NCI-H1105 treated with DMSO at 0.1 percent for 48 hours (cell line): ENCODE measurements at places on chromosomes 5 and 9.

GRCh38 chr9:120621941-120622340 lies 42.0 kb upstream of the CDK5RAP2 start:
- DNase-seq, result no peak

DNA sequence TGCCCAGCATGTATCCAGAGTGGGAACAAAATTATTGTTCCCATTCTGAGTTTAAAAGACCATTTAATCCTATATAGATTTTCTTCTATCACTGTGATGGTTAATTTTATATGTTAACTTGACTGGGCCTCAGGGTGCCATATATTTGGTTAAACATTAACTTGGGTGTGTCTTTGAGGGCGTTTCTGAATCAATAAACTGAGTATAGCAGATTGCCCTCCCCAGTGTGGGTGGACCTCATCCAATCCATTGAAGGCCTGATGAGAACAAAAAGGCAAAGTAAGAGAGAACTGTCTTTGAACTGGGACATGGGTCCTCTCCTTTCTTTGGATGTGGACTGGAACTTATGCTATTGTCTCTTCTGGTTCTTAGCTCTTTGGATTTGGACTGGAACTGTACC lies 17.3 kb downstream of the RIOK2 start:
- no peak for DNase-seq

DNA sequence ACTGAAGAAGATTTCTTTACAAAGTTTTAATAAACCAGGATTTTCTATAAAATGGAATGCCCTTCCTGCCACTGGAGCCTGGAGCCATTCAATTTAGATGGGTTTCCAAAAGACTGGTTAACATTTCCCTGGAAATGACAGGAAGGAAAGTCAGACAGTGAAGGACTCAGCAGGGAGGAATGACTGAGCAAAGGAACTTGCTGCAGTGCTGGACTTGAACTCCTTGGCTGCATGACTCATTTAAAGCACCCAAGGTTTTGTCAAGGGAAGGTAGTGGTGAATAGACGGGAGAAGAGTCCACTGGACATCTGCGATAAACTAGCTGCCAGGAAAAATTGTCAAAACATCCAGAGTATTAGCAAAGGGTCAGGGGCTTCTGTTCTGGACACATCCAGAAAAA lies 163.8 kb upstream of the SLC28A3 start:
- no peak for DNase-seq

DNA sequence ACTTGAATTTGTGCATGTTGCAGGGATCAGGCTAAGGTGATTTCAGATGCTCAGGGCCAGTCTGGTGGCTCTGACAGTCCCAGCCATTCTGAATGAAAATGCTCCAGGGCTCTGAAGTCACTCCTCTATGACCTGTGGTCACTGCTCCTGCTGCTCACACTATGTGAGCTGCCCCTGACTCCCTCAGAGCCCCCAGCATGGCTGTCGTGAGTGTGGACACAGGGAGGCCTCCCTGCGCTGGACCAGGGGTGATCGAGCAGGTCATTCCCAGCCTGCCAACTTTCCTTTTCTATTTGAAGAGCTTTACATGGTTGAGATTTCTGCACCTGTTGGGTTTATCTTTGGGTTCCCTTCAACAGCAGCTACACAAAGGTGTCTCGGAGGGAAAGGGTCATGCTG lies 74.5 kb downstream of the WNK2 start:
- DNase-seq, result no peak

DNA sequence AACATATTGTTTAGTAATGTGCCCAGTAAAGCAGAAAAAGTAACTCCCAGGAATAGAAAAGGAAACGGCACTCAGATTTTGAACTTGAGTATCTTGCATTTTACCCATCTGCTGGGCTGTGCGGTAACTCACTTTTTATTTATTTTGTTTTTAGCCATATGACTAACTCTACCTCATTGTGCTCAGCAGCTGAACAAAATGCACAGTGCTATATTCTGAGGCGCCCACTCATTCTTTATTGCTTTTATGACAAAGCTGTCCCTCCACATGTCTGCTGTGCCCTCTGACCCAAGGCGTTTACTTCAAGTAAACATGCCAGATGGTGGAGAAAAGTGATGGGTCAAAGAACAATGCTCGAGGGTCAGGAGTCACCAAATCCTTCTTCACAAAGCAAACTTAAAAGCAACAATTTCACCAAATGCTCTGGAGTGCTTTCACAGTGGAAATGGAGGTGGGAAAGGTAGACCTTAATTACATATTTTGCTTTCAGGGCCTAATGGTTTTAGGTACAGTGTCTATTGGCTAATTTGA lies 215.2 kb upstream of the ELAVL2 start:
- no peak for DNase-seq

GRCh38 chr5:55004729-55005128 lies 19.3 kb upstream of the GZMK start:
- no peak for DNase-seq

GRCh38 chr9:98949565-98949964 lies 5.9 kb downstream of the COL15A1 start:
- no peak for DNase-seq

GRCh38 chr5:176436656-176437055 lies 11.5 kb upstream of the FAF2 start:
- no peak for DNase-seq

DNA sequence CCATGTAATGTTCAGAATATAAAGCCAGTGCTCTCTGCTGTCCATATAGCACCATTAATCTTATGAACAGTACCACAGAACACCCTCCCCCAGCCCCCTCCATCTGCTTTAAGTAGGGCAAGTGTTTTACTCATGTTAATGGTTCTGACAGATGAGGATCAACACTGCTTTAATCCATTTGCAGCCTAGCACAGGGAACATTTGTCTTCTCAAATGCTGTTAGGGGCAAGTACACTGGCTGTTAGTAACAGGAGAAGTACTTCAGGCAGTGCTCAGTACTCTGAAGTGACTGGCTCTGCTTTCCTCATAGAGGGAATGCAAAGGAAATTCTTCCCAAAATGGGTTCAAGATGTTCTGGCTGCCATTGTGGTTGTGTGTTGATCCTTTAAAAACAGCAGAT lies 202.6 kb downstream of the DCP2 start:
- peak; percentile 2 for DNase-seq

- DNase-seq, result no peak
Observed at GRCh38 chr9:110104261-110104809, 103.6 kb downstream of the C9orf152 start.

GRCh38 chr9:75669721-75670120 lies 220.8 kb upstream of the PCSK5 start:
- DNase-seq, result no peak

GRCh38 chr5:81140943-81141342 lies 92.2 kb upstream of the CKMT2 start:
- DNase-seq, result no peak

DNA sequence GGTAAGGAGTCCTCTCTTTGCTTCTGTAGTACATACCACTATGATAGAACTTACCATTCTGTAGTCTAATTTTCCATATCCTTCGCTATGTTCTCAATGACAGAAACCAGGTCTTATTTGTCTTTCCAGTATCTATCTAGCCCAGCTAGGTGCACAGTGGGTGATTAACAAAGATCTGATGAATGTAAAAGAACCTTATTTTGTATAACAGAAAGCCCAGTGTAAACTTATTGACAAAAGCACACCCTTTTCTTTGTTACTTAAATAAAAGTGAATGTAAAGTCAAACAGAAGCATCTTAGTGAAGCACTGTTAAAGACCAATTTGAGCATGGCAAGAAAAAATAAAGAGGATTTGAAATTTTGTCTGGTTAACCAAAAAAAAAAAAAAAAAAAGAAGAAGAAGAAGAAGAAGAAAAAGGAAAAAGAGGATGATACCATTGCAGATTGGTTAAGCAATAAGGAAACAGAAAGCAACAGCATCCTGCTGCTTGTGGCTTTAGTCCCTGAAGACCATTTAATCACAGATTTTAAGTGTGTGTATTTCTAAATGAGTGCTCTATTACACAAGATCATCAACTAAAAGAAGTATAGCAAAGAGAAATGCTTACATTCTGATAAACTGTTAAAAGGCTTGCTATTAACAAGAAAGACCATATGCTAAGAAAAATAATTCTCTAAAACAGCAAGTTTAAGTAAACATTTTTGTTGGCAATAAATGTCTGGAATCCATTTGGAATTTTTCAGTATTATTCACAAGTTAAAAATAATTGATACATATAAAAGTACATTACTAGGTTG lies 21.2 kb downstream of the MEGF9 start:
- no peak for DNase-seq

- no peak for DNase-seq
Observed at GRCh38 chr5:153655201-153655510, 164.7 kb downstream of the GRIA1 start.

DNA sequence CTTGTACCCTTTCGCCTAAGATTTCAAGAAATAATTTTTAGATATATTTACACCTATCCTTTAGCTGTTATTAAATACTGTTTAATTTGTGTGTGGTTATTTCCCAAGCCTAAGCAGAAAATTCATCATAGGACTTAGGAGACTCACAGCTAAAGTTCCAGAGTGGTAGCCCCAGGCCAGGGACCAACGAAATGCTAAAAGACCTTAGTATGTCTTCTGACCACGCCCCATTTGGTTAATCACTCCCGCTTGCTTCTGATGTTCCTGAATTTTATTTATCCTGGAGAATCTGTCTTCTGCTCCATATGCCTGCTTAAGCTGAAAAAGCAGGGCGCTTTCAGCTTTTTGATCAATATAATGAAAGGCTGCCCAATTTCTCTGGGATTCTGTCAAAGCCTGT lies 18.7 kb upstream of the SEMA6A start:
- DNase-seq, result no peak

GRCh38 chr5:176773408-176774035 lies 36.8 kb upstream of the UNC5A start:
- no peak for DNase-seq

DNA sequence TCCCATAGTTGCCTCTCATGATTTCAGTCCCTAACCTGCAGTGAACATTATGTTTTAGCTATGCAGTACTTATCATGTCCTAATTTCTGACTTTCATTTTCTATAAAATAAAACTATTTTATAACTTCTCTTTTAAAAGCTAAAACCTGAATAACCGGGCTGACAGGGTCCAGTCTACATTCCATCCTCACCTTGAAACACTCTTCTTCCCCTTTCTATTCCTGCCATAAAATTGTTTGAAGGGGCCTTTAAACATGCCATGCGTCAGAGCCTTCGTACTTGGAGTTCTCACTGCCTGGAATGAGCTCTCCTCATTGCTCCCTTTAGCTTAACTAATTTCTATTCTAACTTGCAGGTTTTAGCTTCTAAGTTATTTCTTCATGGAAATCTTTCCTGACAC lies 143.0 kb upstream of the PRLR start:
- no peak for DNase-seq

- DNase-seq, result no peak
Observed at GRCh38 chr9:130329061-130329460, 63.5 kb downstream of the HMCN2 start.

DNA sequence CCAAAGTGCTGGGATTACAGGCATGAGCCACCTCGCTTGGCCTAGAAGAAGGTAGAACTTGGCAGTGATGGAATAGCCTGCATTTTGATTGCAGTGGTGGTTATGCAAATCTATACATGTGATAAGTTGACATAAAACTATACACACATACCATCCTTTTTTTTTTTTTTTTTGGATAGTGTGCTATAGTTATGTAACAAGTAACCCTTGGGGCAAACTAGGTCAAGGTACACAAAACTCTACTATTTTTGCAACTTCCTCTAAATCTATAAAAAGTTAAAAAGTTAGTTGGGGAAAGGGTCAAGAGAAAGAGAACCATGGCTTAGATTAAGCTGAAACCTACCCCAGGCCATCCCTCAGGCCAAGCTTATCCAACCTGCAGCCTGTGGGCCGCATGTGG lies 11.1 kb downstream of the TRIM14 start:
- no peak for DNase-seq

DNA sequence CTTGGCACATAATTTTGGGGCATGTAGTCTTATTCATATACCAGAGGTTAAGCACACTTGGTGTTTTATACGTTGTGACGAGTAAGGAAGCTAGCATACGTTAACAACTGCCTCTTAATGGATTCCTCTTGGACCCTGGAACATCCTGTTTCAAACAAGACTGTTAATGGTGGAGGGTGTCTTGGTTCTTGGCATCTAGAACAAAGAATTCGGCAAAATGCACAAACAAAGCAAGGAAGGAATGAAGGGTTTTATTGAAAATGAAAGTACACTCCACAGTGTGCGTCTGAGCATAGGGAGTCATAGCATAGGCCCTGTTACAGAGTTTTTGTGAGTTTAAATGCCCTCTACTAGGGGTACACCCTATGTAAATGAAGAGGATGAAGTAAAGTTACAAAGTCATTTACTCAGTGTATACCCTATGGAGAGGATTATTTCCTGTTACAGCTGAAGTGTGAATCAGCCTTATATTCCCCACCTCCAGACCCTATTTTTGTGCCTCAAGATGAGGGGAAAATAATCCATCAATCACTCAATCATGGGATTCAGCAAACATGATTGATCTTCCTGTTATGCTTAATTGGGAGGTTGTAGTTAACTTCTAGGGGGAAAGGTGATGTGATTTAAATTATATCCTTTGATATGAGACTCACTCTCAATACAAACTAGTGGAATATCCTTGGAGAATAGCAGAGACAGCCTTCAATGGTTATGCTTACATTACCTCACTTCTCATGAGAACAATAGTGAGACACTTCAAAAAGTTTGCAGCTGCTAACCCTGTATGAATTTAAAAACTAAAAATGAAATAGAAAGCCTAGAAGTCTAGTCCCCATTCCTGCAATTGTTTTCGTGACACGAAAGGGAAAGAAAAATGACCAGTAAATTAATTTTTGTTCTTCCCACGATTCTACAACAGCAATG lies 84.9 kb upstream of the MYO10 start:
- no peak for DNase-seq

GRCh38 chr5:124902097-124902821 lies 155.8 kb upstream of the ZNF608 start:
- DNase-seq, result peak; percentile 6

- no peak for DNase-seq
Observed at GRCh38 chr9:136759436-136760325, 1.6 kb upstream of the LCN8 start.

GRCh38 chr5:110735556-110735955 lies 3.3 kb upstream of the SLC25A46 start:
- no peak for DNase-seq

DNA sequence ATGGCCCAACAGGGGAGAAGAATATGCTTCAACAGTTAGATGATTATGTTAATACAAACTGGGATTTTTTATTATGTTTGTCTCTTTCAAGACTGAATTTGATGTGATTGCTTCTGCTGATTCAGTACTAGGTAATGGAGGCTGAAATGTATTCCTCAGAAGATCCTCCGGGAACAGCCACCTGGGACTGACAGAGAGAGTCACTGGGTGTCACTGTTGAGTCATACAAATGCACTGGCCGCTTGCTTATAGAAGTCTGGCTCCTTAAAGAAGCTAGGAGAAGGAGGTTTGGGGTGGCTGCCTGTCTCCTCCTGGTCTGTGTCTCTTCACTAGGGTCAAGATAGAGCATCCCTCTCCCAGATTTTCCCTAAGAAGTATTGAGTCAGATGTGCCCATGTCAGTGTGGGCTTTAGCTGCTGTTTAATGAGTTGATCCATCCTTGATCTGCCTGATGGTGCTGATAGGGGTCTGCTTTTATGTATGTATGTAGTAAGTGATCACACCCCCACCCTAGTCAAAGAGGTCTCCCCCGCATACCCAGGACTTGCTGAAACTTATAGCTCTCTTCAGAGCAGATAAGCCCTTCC lies 773.4 kb downstream of the BRINP1 start:
- DNase-seq, result peak; percentile 54
